Fibroblast of skin of right biceps (primary cell): ENCODE measurements at places on chromosomes 16 and 17.

GRCh38 chr17:81493198-81494038 is 19.2 kb downstream of the ACTG1 start:
- no peak for DNase-seq

DNA sequence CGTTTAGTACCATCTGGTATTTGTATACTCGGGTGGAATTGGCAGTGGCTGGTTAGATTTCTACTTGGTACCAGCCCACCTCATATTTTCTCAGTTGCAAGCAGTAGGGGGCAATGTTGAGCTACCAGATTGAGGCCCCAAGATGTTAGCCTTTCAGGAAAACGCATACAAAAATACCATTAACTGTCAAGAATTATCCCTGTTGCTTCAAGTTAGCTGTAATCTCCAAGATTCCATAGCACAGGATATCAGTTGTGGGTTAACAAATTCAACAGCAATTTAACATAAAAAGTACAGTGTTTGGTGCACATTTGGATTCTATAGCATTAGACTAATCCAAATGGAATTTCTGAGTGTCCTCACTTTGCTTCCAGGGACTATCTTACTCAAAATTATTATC is 188.2 kb downstream of the FTO start:
- DNase-seq, result peak; percentile 91

GRCh38 chr17:48561884-48562810 is 16.0 kb downstream of the HOXB4 start:
- DNase-seq, result peak; percentile 89

DNA sequence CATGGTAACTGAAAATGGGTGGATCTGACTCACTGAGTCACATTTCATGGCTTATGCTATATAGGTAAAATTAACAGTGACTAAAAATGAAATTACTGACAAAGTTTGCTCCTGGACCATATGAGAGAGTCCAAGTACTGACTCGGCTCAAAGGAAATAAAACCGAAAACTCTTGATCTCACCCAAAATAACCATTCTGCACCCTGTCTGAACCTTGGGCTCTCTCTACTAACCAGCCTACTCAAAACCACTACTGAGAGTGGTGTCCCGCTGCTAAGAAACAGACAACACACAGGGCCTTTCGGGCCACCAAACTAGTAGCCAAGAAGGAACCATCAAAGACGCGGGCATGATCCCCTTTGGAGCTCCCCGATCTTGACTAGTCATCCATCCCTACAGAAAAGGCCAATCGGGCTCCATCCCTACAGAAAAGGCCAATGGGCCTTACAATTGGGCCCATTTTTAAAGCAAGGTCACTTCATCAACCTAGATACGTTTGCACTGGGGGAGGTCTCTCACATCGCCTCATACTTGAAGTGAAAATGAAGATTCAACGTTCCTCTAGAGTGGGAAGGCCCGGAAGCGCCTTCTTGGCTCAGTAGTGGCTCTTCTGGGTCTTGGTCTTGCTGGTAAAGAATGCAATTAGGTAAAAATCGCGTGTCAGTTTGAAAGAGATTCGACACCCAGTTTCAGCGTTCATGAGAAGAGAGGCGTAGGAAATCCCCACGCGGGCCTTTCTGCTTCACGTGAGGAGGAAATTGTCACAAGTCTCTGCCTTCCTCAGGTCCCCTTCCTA is 720 bp upstream of the ZPBP2 start:
- DNase-seq, result no peak

DNA sequence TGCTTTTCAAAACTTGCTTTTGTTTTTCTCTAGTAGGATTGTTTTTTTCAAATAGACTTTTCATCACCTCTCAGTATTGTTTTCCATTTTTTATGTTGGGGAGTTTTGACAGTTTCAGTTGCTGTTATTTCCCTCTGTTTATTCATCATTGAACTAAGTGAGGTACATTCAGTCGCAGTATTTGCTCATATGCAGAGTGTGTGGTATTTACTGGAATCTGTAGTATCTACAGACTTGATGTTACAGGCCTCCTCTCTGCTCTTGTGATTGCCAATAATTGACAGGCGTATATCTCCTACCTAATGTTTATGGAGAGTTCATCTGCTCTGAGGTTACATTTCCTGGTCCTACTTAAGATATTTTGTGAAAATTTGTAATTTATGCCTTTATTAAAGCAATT is 49.6 kb downstream of the COX10 start:
- DNase-seq, result no peak

DNA sequence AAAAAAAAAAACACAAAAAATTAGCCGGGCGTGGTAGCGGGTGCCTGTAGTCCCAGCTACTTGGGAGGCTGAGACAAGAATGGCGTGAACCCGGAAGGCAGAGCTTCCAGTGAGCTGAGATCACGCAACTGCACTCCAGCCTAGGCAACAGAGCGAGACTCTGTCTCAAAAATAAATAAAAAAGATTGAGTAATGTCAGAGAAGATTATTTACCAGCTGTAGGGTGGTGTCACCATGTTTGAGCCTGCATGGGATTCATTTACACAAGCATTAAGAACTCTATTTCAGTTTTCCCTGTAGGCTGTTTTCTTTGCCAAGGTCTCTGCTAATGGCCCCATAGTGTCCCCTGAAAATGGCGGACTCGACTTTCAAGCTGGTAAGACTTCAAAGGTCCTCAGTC is 575.0 kb downstream of the CDH13 start:
- DNase-seq, result no peak

DNA sequence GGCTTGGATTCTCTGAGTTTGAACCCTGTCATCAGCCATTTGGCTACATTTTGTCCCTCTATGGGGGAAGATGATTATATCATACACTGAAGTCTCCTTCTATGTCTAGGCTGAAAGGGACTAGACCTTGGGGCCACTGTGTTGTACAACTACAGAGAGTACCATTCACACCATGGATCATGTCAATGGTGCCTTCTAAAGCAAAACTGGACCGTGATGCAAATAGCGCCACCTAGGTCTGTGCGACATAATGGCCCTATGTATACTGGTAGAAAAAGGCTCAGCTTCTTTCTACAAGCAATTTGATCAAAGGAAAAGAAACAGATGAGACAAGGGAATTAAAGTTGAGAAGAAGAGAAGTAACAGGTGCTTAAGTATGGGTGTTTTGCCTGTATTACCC is 100.7 kb downstream of the LYRM1 start:
- peak; percentile 9 for DNase-seq
